ENCODE measurements at places on chromosomes 5 and 9.

- no peak for DNase-seq
Observed at GRCh38 chr9:28781481-28781880, 1208.2 kb upstream of the C9orf72 start.

GRCh38 chr5:64214132-64214531 is 48.5 kb downstream of the RNF180 start:
- DNase-seq = no peak

DNA sequence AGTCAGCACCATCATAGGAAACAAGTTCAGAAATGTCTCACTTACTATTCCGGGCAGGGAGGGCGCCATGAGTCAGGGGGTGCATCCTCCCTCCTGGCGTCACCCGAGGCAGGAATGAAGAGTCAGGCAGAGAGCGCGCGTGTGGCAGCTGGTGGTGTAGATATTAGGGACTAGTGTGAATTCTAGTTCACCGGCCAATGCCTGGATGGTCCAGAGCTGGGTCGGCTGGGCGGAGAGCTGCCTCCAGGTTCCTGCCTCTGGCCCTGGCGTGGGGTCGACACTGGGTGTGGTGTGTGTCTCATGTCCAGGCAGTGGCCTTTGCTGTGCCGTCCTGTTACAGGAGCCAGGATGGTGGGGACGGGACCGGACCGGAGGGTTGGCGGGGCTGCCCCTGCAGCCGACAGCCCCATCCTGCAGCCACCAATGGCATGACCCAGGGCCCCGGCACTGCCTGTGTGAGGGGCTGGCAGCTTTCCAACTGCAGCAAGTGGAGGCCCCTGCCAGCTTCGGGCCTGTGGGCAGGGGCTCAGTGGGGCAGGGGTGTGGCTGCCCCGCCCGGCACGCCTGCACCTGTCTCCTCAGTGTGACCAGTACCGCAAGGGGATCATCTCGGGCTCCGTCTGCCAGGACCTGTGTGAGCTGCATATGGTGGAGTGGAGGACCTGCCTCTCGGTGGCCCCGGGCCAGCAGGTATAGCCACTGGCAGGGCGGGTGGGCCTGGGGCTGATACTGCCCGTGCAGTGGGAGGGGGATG is 9.1 kb downstream of the DIPK1B start:
- peak; percentile 60 for DNase-seq

- DNase-seq = no peak
Observed at GRCh38 chr5:556909-557441, 32.7 kb upstream of the SLC9A3 start.

All from Karpas-422 (cell line).